ENCODE measurements at places on chromosomes 1 and 21. TPM values are rescaled to one million over a fixed set of nuclear protein-coding genes. Genes with fewer than 3 reads are reported as not detected.

Gene TPRG1L
- total RNA-seq: 17.2 TPM

Gene CCDC185
- total RNA-seq: not detected

Gene FASLG
- under 0.01 TPM for total RNA-seq

Gene FAAP20
- total RNA-seq: 13.0 TPM

Gene TMEM82
- not detected for total RNA-seq

Gene C1orf94
- total RNA-seq: not detected

Gene SHE
- 8.4 TPM for total RNA-seq

Gene LMOD1
- 15.1 TPM for total RNA-seq

Gene TNFRSF9
- total RNA-seq: under 0.01 TPM

Gene IGSF5
- total RNA-seq: 0.52 TPM

Gene DTL
- 7.8 TPM for total RNA-seq

Gene SH2D1B
- 0.52 TPM for total RNA-seq

Gene RASSF5
- 3.1 TPM for total RNA-seq

Gene SLC9C2
- under 0.01 TPM for total RNA-seq

Gene PTPN22
- 1.0 TPM for total RNA-seq

Gene ADCY10
- total RNA-seq: under 0.01 TPM
